ENCODE measurements at places on chromosomes 4 and X. TPM values are rescaled to one million over a fixed set of nuclear protein-coding genes. Genes with fewer than 3 reads are reported as not detected.

CD38 gene
- total RNA-seq: 8.5 TPM

CPZ gene
- 1.1 TPM for total RNA-seq

SLC9A7 gene
- total RNA-seq: 22.5 TPM

CUL4B gene
- total RNA-seq: 39.8 TPM

SMIM10 gene
- 2.6 TPM for total RNA-seq

RTL9 gene
- total RNA-seq: 1.2 TPM

LIMCH1 gene
- total RNA-seq: 223 TPM

CT45A3 gene
- not detected for total RNA-seq

GC gene
- not detected for total RNA-seq

SEPTIN11 gene
- 205 TPM for total RNA-seq

SPRY1 gene
- 22.9 TPM for total RNA-seq

HERC5 gene
- 2.4 TPM for total RNA-seq
